Fibroblast of the aortic adventitia (primary cell): ENCODE measurements at places on chromosomes 4 and X.
A peak's percentile ranks its signal among the peaks of the same experiment; 100 is the strongest.

- peak; percentile 82 for DNase-seq
Measured at GRCh38 chrX:120781403-120781802, 94.3 kb downstream of the CT47B1 start.

GRCh38 chrX:7435822-7436221, 287.9 kb upstream of the PUDP start:
- DNase-seq: no peak

DNA sequence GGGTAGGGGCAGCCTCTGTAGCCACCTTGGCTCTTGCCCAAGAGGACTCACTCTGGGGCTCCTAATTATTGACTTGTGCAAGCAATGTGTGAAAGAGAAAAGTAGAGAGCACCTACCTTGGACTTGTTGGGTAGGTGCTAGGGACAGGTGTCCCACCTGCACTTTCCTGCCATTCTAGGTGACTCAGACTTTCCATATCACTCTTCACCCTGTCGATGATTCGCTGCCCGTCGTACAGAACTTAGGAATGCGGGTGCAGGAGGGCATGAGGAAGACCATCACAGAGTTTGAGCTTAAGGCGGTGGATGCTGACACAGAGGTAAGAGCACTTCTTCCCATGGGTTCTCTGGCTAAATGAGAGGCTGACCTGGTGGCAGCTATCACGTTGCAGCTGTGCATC, 87.3 kb upstream of the ANXA3 start:
- DNase-seq: no peak

DNA sequence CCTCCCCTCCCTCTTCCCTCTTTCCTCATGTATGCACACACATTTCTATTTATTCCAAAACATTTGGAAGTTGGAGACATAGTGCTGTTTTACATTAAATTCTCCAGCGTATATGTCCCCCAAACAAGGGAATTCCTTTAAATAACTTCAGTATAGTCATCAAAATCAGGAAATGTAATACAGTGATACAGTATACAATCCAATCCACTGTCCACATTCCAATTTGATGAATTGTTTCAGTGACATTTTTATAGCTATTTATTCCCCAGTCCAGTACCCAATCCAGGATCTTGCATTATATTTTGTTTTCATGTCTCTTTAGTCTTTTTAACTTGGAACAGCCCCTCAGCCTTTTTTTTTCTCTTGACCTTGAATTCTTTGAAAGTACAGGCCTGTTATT, 233.0 kb downstream of the DKK2 start:
- peak; percentile 3 for DNase-seq

- DNase-seq: no peak
Measured at GRCh38 chrX:149711545-149712236, at the start of gene MAGEA11. Gene MAGEA11 (plus strand): TSS chrX:149712060. CDS start chrX:149713160, 1,100 bp downstream.

GRCh38 chr4:75547647-75548387, 8.0 kb upstream of the ODAPH start:
- DNase-seq: peak; percentile 58

DNA sequence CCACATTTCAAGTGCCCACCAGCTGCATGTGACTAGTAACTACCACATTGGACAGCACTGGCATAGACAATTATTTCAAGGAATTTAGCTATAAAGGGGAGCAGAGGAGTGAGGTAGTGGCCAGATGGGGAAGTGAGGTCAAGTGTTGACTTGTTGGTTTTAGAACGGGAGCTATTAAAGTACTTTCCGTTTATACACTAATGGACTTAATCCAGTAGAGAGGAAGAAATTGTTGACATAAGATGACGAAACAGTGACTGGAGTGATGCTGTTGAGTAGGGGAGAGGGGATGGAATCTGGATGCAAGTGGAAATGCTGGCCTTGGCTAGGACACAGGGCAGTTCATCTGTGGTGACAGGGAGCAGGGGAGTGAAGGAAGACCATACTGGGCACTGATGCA, 154.4 kb downstream of the AMMECR1 start:
- no peak for DNase-seq

DNA sequence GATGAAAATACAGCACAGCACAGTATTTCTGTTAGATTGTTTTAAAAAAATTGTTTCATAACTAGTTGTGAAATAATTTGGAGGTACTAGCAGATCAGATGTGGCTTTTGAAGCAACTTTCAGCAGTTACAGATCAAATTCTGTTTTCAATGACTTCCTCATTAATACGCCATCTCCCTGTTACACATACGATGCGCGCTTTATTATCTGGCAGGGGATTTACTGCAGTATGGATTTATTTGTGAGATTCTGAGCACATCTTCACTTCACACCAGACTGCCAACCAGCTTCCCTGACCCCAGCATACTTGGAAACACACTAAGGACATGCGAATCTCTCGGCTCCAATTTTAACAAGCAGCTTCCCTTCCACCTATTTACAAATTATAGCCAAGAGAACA, 235.5 kb upstream of the DIAPH2 start:
- DNase-seq: no peak

GRCh38 chr4:113256946-113257345, 207.5 kb downstream of the ANK2 start:
- peak; percentile 4 for DNase-seq
